A172 (cell line): ENCODE measurements at places on chromosomes 1 and 21.

DNA sequence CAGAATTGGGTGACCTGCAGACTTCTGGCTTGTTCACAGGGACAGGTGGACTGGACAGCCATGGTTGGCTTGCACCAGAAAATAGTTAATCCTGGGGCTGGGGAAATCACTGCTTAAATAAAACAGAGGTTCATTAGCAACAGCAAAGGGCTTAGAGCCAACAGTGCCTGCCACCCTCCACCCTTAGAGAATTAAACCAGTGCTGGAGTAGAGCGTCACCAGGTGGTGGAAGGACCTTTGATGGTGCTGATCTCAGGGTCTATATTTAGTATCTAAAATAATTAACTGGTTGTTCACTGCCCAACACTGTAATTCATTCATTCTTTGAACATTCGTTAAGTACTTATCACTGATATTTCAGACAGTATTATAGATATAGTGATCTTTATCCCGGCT, 34.7 kb upstream of the PDE9A start:
- DNase-seq = no peak

- no peak for DNase-seq
Observed at GRCh38 chr1:3011631-3012455, 9.4 kb upstream of the ACTRT2 start.

DNA sequence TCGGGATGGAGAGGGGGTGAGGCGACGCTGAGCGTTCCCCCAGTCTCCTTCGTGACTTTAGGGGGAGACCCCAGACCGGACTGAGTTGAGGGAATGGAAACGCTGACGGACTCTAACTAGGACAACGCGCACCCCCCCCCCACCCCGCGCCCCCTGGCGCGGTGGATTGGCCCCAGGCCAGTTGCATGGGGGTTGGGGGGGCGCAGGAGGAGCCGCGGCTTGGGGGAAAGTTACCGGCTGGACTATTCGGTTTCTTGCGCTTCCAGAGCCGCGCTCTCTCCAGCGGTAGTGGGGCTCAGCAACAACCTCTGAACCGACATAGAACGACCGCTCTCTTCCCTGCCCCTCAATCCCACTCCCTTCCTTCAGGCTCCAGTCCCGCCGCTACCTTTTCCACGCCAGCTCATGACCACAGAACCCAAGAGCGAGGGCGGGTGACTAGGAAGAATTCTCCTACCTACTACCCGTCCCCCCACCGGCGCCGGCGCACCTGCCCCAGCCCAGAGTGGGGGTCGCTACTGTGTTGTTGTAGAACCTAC, 694 bp downstream of the ZBTB7B start:
- no peak for DNase-seq

- DNase-seq = peak; percentile 0
Observed at GRCh38 chr1:90045853-90046563, 51.1 kb downstream of the ZNF326 start.

DNA sequence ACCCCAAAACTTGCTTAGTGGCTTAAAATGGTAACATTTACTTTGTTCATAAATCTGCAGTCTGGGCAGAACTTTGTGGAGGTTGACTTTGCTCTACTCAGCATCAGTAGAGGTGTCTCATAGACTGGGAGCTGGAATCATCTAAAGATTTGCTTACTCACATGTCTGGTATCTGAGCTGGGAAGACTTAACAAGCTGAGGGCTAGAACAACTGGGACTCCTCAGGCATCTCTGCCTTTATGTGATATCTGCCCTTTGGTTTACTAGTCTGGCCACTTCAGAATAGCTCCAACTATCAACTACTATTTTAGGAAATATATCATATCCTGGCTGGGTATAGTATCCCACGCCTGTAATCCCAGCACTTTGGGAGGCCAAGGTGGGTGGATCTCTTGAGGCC, 82.5 kb downstream of the C4BPA start:
- DNase-seq = peak; percentile 10

DNA sequence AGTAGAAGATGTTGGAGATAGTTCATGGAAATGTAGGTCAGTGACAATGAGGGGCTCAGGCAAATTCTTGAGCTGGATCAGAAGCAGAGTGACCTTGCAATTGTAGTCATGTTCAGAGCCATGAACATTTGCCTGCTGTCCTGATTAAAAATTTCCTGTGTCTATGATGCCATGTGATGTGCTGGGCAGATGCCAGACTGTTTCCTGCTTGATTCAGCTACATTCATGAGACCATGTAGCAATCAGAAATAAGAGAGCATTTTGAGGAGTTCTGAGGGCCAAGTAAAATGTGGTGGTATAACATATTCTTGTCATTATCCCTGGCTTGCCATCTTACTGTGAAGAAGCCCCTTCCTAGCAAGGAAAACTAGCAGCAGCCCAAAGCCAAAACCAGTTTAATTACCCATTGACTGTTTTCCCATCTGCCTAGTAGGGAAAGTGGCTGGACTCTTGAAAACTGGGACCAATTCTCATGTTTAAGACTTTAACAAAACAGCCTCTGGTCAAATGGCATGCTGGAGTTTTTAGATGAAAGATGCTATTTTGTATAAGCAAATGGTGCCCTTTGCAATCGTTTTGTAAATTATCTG, 118.3 kb downstream of the NOS1AP start:
- no peak for DNase-seq

DNA sequence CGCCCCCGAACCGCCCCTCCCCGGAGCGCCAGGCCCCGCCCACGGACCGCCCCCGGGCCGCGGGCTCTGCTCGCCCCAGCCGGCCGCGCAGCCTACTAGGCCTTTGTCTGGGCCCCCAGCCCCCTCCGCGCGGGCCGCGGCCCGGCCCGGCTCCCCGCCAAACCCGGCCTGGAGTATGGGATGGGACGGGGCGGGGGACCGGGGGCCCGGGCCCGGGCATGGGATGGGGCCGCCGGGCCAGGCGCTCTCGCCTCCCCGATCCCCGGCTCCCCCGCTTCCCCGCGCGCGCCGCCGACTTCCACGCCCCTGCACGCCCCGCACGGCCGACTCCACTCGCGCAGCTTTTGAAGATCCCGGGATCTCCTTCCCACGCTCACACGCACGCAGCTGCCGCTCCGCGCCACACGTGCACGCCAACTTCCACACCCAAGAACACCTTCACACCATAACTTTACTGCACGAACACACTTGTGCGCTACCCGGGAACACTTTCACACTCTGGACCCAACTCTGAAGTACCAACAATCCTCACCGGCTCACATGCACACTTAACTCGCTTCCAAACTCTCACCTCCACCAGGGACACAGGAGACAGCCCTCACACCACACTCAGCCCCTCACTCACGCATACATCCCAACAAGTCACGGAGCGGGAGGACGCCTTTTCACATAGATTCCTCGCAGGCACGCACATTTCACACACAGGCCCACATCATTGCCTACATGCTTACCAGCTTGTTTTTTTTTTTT, 437 bp upstream of the HSPG2 start:
- no peak for DNase-seq

- no peak for DNase-seq
Observed at GRCh38 chr1:6935361-6935883, 150.2 kb downstream of the CAMTA1 start.

GRCh38 chr1:76868154-76868882, 1.0 kb downstream of the ST6GALNAC5 start:
- no peak for DNase-seq

GRCh38 chr21:46555225-46555617, 49.7 kb downstream of the S100B start:
- DNase-seq = no peak

DNA sequence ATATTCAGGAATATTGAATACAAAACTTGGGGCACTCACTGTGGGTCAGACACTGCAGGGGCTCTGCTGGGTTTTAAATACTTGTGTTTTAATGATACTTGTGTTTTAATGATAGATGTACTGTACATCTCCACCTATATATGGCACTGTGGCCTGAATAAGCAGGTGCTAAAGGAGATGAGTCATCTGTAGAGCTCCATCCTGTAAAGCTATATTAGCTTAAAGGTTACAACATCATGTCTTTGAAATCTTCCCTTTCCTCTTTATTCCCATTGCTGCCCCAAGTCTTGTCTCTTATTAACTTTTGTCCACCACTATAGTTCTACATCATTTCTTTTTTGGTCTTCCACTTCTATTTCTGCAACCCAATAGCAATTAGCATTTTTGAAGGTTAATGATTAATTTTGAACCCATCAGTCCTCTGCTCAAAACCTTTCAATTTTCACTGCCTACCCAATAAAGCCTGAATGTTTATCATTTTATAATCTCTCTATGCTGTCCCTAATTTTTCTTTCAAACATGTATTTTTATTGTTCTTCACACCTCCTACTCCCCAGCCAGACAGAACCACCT, 113.3 kb upstream of the PTGFR start:
- DNase-seq = no peak

- no peak for DNase-seq
Observed at GRCh38 chr21:35850542-35851103, 209.7 kb downstream of the SETD4 start.

- no peak for DNase-seq
Observed at GRCh38 chr1:166087734-166088571, 78.8 kb downstream of the FAM78B start.

DNA sequence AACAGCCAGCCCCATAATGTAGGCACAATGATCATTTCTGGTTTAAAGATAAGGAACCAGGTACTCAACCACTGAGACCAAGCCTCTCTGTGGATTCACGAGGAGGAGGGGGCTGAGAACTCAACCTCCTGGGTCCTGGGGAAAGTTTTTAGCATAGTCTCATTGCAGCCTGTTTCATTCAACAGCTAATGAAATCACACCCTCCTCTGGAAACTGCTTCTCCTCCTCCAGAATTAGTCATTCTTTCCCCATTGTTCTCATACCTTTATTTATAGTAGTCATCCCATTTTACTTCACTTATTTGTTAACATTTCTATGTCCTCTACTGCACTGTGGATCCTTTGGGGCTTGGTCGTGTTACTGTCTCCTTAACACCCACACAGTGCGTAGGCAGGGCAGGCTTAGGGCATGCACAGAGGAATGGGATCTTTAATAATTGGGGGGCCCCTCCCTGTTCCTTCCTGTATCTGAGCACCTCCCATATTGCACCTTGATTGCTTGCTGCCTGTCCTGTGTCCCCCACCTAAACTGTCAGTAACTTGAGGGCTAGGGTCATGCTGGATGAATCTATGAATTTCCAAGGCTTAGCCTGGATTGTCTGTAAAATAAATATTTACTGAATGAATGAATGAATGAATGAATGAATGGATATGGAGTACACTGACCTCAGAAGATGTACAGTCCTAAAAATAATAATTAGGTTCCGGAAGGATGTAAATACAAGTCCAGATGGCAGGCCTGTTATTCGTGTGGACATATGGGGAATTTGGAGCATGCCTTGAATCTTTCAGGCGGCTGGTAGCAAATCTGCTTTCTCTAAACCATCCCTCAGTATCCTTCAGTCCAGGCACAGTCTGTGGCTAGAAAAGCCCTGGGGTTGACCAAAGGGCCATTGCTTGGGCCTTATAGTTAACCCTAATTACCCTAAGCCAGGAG, 153.8 kb upstream of the HMGB4 start:
- peak; percentile 11 for DNase-seq

GRCh38 chr1:156797212-156797871, 19.3 kb downstream of the SH2D2A start:
- peak; percentile 80 for DNase-seq

DNA sequence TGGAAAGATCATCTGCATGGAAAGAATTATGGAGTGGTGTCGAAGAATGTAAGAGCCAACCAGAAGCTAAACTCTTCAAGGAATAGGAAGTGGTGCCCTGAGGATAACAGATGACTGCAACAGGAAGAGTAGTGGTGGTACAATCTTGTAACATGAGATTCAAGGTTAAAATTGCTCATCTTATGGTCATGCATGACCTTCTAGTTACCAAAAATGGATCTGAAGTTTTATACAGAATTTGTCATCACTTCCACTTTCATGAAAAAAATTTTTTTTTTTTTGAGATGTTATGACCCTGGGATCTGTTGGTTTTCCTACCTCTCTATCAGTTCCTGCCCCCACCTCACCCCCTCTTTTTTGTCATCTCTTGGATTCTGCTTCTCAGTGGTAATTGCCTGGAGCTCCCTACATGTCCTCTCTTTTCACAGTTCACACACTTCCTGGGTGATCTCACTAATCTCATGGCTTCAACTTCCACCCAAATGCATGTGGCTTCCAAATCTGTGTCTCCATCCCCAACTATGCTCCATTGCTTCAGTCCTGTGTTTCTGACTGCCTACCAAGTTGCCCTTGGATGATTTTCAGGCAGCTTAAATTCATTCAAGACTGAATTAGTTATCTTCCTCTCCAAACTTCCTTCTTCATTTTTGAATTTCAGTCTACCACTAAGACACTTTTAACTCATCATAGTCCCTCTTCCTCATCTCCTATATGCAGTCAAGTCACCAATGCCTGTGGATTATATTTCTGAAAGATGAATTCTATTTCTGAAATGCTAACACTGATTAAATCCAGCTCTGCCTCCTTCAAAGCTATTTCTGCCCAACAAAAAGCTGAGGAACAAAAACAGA, 48.4 kb downstream of the SLAMF6 start:
- DNase-seq = no peak

- peak; percentile 63 for DNase-seq
Observed at GRCh38 chr1:243549108-243549507, 293.3 kb downstream of the SDCCAG8 start.

GRCh38 chr1:109091078-109091838, 694 bp downstream of the TMEM167B start:
- peak; percentile 46 for DNase-seq

GRCh38 chr1:9449976-9450696, 89.1 kb upstream of the SLC25A33 start:
- DNase-seq = no peak

- peak; percentile 5 for DNase-seq
Observed at GRCh38 chr1:84780000-84780716, 89.9 kb upstream of the SSX2IP start.

DNA sequence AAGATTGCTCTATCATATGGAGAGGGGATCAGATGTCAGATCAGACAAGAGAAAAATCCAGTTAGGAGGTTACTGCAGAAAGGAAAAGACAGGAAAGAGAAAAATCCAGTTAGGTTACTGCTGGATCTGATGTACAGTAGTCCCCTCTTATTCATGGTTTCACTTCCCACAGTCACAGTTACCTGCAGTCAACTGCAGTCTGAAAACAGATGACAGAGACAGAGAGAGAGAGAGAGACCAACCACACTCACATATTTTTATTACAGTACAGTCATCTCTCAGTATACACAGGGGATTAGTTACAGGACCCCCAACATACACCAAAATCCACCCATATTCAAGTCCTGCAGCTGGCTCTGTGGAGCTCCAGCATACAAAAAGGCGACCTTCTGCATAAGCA, 29.3 kb downstream of the NUP133 start:
- no peak for DNase-seq
